Adipocyte (in vitro differentiated cells): ENCODE measurements at places on chromosomes 5 and 9.

DNA sequence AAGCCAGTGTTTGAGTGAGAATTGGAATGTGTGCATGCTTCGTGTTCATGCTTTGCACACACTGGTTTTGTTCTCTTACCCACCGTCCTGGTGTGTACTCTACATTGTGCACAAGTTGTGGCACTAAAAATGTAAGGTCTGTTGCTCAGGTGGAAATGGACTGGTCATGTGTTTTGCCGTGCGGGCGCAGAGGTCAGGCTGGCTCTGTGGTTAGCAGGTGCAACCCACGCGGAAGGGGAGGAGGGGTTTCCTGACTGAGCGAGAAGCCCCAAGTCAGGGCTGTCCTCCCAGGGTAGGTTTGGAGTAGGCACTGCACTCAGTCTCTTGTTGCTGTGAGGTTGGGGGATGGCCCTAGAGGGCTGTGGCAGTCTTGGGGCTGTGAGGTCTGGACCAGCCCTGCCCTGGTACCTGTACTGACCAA lies 86.6 kb downstream of the EHMT1 start:
- DNase-seq = no peak

- no peak for DNase-seq
These were observed 137.8 kb downstream of the KCNIP1 start for GRCh38 chr5:170641589-170642031.

- no peak for DNase-seq
These were observed 52.1 kb downstream of the NSG2 start for GRCh38 chr5:174097486-174098185.

GRCh38 chr5:174831031-174831660 lies 106.8 kb downstream of the MSX2 start:
- no peak for DNase-seq

DNA sequence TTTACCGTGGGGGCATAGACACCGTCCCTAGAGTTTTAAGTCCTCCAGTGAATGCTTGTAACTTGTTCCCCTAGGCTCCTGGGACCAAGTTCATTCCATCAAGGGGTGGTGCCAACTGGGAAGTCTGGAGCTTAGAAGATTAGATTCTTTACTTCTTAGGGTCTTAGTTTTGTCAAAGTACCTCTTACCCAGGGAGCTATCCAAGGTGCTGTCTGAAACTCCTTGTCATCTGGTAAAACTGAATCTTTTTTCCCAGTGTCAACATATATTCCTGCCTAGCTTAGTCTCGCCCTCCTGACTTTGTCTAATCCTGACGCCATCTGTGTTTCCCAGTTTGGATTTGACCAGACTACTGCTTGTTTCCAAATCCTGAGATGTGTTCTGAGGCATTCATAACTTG lies 41.6 kb downstream of the MAMDC2 start:
- peak; percentile 52 for DNase-seq

DNA sequence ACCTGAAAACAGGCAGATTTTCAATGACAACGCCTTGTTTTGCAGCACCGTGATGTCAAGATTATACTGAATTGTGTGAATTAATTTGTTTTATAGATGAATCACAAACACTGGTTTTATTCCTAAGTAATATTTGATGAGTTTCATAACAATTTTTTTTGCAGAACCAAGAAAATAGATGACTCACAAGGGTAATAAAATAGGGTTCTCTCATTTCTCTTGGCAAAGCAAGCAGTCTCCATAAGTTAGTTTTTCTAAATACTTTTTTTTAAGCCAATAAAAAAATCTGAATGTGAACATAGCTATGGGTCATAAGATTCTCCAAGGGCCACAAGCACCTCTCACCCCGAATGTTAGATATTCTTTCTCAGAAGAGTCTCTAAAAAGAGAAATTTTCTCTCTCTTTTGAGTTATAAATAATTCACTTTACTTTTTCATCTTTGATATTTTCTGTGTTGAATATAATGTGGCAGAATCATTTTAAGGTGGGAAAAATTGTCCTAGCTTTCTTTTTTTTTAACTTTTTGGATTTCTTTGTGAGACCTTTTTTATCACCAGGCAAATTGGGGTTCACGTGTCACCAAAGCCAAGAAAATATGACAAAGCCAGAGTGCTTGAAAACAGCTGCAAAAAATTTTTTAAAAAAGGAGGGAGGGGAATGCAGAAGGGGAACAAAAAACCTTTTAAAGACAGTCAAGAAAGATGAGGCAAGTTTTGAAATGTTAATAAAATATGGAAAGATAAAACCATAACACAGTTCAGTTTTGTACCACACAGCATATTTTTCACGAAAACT lies 174.6 kb upstream of the DAPK1 start:
- peak; percentile 66 for DNase-seq

DNA sequence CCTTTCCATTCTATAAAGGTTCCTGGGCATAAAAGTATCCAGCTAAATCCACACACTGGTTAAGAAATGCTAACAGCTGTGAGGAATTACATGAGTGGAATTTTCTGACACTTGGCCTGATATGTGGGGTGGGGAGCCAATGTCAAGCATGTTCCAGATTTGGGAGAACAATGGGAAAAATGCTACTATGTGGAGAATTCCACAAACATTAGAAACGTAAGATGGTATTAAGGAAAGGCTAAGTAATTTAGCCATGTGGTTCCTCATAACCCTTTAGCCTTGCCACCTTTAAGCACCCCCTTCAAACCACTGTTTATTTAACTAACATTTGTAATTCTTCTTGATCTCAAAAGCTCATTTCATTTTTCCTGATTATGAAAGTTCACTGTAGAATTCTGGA lies 149.2 kb downstream of the GNA14 start:
- DNase-seq = peak; percentile 76

DNA sequence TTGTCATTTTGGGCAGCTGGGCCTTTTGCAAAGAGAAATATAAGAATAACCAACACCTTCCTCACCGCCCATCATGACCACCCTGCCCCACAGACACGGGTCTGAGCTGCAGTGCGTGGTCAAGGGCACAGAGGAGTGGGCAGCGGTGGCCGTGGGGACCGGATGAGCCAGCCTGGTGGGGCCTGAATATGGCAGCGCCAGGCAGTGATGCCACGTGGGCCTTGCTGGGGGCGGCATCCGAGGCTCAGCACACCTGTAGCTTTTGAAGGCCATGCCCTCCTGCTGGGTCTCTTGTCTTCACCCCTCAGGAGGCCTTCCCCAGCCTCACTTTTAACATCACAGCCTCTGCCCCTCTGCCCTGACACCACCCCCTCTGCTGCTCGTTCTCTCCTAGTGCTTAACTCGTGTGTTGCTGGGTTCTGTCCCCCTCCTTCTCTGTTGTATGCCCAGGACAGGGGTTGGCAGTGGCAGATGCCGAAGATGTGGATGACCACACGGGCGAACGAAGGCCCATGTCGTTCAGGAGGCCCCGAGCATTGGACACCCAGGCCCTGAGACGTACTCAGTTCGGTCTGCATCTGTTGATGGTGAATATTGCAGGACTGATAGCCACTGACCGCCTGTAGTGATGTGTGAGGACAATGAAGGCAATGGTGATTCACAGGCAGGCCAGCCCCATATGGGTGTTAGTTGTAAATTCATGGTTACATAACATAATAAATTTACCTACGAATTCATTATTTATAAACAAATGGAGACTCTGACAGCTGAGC lies 46.0 kb downstream of the AHRR start:
- DNase-seq = no peak

DNA sequence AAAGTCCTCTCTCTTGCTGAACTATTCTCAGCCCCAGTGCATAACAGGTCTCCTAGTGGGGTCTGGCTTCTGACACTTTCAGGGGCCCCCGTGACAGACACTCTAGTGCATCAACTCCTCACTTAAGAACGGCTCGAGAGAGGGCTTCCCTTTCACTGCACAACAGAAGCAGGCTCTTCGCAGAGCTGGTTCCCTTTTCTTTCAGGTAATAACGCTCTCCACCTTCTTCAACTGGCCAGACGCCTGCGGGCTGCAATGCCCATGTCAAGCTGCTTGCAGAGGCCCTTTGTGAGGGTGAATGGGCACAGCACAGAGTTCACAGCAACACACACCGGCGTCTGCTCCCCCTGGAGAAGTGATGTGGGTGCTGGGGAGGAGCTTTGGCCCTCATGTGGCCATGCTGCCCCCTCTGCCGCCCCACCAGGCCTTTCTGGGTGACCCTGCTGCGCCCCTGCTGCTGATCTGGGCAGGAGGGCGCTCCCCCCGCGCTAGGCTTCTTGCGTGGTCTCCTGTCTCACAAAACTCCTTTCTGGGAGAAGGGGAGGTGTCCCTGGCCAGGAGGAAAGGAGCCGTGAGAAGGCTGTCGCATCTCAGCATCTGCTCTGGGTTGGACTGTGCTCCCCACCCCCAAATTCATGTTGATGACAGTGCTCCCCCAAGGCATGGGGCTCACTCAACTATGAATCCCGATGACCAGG lies 2.4 kb downstream of the MRPL36 start:
- DNase-seq = no peak

- DNase-seq = peak; percentile 95
These were observed 75.1 kb downstream of the FGF18 start for GRCh38 chr5:171494452-171495121.

DNA sequence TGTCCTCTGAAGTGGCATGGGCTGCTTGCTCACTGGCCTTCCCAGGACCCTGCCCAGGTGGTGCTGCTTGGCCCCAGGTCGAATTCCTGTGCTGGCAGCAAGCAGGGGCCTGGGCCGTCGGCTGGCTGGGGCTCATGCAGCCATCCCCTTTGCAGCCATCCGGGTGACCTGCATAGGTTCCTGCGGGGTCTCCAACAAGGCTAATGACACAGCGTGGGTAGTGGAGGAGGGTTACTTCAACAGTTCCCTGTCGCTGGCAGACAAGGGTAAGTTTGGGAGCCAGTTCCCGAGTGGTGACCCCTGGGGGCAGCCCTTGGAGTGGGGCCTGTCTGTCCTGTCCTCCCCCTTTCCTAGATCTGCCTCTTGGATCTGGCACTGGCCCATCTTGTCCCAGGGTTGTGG lies 6.1 kb upstream of the EHMT1 start:
- no peak for DNase-seq

DNA sequence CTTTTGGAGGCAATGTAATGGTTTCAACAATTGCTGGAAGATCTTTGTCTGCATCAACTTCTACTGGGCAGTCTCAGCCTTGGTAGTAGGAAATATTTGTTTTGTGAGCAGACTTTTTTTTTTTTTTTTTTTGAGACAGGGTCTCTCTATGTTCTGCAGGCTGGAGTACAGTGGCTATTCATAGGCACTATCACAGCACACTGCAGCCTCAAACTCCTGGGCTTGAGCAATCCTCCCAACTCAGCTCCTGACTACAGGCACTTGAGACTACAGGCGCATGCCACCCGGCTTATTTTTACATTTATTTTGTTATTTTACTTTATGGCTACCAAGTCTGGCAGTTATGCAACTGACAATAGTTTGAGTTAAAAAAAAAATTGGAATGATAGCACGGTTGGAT lies 187.3 kb downstream of the SNX18 start:
- DNase-seq = no peak
